Anterior cingulate cortex (tissue), 58 donors: ENCODE measurements at places on chromosomes 11 and 22.

DNA sequence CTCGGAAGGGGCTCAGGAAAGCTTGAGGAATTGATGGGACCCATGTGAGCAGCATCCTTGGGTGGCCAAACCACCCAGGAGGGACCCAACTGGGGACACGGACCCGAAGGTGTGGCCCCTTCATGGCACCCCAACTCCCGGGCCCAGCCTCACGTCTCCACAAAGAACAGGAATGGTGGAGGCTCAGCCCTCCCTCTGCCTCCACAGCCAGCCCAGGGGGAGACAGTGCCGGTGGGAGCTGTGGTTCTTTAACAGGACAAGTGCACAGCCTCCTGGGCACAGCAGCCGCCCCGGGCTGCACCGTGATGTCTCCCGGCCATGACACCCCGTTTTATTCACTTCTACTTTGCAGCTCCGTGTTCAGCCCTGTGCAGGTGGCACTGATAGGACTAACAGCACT is 587.2 kb downstream of the BRD1 start:
- no peak for DNase-seq

DNA sequence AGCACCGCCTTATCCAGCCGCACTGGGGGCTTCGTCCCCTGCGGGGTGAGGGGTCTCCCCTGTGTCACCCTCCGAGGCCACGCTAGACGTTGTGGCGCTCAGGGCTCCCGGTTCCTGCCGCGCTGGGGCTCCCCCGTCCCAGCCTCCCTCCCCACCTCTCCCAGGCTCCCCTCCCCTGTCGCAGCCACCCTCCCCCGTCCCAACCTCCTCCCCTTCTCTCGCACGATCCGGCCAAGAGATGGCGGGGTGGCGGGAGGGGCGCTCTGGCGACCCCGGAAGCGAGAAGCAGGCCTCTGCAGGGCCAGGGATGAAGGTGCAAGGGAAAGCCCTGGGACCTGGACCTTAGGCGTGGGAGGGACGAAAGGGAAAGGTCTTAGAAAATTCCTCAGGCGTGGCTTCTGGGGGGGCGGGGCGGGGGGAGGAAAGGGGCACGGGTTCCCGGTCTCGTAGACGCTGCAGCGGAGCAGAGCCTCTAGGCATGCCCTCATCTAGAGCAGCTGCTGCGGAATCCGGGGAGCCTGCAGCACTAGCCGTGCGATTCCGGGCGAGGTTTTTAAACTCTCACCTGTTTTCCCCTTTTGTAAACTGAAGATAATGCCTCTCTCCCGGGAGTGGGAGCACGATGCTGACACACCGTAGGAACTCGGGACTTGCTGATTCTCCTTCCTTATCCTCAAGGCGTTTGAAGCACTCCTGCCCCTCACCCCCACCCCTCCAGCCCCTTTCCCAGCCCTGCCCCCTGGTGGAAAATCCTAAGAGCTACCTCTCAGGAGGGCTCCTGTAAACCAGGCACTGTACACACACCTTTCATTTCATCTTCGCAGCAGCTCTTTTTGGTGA is 14.4 kb downstream of the KCNJ5 start:
- DNase-seq: no peak

- peak; percentile 23 for DNase-seq
Observed at GRCh38 chr22:24525416-24526037, 29.4 kb downstream of the GUCD1 start.

DNA sequence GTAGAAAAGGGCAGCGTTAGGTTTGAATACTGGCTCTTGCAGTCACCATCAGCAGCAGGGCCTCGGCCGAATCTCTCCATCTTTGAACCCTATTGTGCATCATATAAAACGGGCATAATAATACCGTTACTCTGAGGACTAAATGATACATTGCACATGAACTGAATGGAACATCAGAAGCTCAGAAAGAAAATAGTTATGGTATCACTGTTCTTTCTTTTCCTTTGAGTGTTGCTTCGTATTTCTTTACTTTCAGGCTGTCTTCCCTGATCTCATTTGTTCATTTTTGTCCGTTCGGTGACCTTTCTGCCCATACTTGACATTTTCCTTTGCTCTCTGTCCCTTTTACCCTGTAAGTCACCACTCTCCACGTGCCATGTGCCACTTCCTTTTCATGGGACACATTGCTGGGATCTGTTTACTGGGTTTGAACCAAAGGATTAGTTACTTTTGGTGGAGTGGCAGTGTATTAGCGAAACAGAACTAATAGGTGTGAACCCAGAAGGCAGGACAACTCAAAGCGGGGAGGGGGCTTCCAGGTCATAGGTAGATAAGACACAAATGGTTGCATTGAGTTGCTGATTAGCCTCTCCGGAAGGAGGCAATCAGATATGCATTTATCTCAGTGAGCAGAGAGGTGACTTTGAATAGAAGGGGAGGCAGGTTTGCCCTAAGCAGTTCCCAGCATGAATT is 717 bp upstream of the ZNF202 start:
- DNase-seq: no peak

DNA sequence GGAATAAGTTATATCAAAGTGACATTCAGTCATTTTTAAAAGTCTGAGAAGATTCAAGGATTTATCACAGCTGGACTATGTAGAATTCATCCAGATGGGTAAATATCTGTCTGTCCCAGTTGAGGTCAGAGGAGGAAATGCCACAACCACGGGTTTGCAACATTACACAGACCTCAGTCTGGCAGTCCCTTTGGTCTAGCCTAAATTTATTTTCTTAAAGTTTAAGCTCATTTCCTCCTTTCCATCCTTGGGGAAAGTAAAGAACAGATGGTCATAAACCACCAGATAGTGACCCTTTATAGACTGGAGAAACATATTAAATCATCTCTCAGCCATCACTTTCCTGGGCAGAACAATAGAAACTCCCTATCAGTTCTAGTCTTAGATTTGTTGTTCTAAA is 238.4 kb upstream of the DDI1 start:
- DNase-seq: no peak

DNA sequence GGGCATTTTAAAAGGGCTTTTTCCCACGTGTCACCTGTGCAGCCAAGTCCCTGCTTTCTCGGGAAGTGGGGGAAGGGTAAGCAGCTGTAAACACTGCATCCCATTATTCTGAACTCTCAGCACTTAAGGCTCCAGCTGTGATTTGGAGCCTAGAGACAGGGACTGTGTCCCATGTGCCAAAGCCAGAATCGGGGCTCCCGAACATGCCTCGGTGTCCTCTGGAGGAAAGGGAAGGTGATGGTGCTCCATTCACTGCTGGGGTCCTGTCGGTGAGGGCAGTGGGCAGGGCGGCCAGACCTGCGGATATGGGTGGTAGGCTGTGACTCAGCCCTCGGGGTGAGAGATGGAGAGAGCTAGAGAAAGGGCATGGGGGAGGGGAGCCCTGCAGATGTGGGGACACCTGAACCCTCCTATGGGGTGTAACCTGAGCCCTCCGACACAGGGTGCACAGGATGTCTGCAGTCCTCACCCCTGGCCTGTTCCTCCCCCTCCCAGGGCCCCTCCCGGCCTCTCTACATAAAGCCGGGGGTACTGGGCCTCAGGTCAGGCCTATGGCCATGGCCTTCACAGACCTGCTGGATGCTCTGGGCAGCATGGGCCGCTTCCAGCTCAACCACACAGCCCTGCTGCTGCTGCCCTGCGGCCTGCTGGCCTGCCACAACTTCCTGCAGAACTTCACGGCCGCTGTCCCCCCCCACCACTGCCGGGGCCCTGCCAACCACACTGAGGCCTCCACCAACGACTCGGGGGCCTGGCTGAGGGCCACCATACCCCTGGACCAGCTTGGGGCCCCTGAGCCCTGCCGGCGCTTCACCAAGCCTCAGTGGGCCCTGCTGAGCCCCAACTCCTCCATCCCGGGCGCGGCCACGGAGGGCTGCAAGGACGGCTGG is 31.8 kb downstream of the CAPN1 start:
- no peak for DNase-seq

- no peak for DNase-seq
Observed at GRCh38 chr11:100932474-100933100, 197.0 kb downstream of the PGR start.

- DNase-seq: no peak
Observed at GRCh38 chr22:33400891-33401290, 342.7 kb upstream of the SYN3 start.
